ENCODE measurements at places on chromosomes 5 and 9.

GRCh38 chr9:32942755-32943460 lies 58.5 kb downstream of the APTX start:
- DNase-seq, result no peak

DNA sequence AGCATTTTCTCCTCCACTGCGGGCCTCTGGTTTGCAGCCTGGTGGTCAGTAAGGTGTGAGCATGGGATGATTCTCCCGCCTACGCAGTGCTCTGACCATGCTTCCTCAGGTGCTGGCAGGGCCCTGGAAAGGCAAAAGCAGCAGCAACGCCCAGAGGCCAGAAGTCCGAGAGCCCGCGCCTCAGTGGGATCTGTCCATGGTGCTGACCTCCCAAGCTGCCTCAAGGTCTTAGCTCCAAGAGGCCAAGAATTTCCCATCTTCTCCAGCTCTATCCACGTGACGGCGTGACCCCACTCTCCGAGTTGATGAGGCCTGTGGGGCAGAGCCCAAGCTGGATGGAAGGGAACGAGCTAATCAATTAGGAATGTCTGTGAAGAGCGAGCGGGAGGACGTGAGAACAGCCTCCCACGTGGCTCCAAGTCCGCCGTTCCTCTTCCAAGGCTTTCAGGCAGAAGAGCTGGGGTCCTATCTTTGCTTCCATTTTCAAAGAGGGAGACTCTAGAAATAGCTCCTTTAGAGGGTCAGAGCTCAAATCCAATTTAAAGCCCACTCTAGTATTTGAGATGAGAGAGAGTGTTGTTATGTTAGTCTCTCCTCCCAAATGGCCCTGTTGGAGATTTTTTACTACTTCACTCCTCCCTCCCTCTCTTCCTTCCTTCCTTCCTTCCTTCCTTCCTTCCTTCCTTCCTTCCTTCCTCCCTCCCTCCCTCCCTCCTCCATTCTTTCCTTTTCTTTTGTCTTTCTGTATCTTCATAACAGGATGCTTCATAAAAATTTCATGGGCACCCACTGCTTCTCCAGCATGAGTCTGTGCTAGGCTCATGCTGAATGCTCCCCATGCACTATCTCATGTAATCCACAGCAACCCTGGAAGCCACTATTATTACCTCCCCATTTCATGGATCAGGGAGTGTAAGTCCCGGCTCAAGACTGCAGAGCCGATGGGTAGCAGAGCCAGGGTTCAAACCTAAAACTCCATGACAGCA lies 69.3 kb downstream of the OLFM1 start:
- no peak for DNase-seq

DNA sequence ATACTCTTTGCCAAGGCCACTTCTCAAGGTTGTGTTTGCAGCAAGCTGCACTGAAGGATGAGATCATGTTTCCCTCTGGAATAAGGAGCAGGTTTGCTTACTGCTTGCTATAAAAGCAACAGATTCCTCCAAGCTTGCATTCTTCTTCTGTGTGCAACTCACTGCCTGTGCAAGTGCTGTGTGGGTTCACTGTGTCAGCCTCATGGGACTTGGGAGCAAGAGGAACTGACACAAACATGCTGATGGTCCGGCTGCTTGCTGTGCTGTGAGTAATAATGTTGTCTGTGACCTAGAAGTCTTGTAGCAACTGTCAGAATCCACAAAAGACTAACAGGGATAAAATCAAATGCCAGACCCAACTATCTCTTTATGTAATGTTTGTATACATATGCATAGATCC lies 33.6 kb upstream of the SHC3 start:
- DNase-seq, result no peak

- DNase-seq, result no peak
These were observed 3.4 kb upstream of the ZDHHC11 start for GRCh38 chr5:854217-854616.

DNA sequence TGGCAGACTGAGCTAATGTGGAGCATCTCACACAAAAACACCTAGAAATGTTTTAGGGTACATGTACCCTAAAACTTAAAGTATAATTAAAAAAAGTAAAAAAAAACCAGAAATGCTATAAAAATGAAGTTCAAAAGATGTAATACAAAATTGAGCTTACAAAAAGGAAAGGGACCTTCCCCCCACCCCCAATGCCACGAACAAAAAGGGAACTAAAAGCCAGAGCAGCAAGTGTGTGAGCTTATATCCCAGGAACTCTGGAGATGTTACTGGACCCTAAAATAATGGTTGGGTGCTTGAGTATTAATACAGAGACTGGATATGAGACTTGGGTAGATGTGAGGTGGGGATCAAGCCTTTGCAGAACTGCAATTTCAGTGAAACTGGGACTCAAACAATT lies 11.0 kb downstream of the SPATA9 start:
- DNase-seq, result no peak

GRCh38 chr9:91734371-91734981 lies 215.6 kb downstream of the ROR2 start:
- no peak for DNase-seq

- no peak for DNase-seq
These were observed 85.7 kb downstream of the PTPDC1 start for GRCh38 chr9:94169968-94170367.

GRCh38 chr5:145008876-145009530 lies 826.1 kb downstream of the PRELID2 start:
- no peak for DNase-seq

GRCh38 chr5:86974955-86975354 lies 292.7 kb upstream of the RASA1 start:
- no peak for DNase-seq

- DNase-seq, result no peak
These were observed 294.8 kb downstream of the PRELID2 start for GRCh38 chr5:145540375-145540774.

GRCh38 chr5:72647806-72648205 lies 140.6 kb upstream of the ZNF366 start:
- DNase-seq, result no peak

- DNase-seq, result no peak
These were observed 955 bp downstream of the CDH6 start for GRCh38 chr5:31194468-31194813.

- no peak for DNase-seq
These were observed 53.7 kb downstream of the MARCHF3 start for GRCh38 chr5:126976520-126977172.

- no peak for DNase-seq
These were observed 139.6 kb downstream of the SPATA31D1 start for GRCh38 chr9:82128011-82128696.

GRCh38 chr5:132838516-132839282 lies 8.3 kb upstream of the SHROOM1 start:
- DNase-seq, result no peak

DNA sequence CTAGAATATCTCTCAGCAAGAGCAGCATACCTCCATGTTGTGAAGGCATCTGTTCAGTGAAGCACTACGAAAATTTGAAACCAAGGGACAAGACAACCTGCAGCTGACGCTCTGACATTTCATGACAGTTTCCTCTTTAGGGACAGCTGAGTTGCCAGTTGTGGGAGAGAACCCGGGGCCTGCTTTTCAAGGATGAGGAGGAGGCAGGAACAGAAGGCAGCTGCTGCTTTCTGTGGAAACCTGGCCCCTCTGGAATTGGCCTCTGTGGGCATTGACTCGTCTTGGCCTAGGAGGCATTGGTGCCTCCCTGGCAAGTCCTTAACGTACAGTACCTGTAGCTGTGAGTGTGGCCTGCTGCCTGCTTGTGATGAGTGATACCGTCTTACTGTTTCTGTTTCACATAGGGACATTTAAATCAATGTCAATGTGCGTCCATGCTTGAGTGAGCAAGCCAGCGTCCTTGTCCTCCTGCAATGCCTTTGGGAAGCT lies 21.6 kb downstream of the SLC46A2 start:
- no peak for DNase-seq

DNA sequence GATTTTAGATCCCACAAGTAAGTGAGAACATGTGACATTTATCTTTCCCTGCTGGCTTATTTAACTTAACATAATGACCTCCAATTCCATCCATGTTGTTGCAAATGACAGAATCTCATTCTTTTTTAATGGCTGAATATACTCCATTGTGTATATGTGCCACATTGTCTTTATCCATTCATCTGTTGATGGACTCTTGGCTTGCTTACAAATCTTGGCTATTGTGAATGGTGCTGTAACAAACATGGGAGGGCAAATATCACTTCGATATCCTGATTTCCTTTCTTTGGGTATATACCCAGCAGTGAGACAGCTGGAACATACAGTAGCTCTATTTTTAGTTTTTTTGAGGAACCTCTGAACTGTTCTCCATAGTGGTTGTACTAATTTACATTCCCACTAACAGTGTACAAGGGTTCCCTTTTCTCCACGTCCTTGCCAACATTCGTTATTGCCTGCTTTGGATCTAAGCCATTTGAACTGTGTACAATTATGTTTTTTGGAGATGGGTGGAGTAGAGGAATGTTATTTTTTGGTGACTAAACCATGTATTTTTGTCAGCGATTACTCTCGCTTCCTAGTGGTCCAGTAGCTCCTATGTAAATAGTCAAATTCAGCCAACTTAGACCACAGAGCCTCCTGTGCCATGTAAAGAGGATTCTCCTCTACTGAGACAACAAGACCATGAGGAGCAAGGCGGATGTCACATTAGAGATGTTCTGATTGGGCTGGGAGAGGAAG lies 60.6 kb downstream of the TNFSF15 start:
- no peak for DNase-seq

DNA sequence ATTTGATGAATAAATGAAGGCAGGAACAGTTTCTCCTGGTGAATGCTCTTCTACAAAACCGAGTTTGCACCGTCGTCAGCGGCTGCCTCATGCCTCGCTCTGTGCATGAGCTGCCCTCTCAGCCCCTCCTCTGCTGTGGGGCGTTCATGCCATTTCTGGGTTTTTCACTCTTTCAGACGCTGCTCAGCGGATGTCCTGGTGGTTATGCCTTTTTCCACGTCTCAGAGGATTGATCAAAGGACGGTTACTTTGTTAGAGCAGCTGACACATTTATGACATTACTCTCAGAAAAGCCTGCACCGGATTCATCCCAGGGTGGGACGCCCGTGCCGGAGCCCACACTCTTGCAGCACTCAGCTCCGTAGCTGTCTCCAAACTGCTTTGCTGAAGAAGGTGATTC lies 195.9 kb upstream of the PPP1R26 start:
- no peak for DNase-seq

Data from AG04449 (cell line).